Airway epithelial cell (primary cell): ENCODE measurements at places on chromosomes 1 and 21. TPM values are rescaled to one million over a fixed set of nuclear protein-coding genes. Genes with fewer than 3 reads are reported as not detected.

Gene TARBP1
- 10.7 and 17.4 TPM in 2 replicates for total RNA-seq

Gene LMX1A
- total RNA-seq: not detected in 2 replicates

Gene CLCA4
- 3.1 and 6.5 TPM in 2 replicates for total RNA-seq

Gene CFAP107
- not detected in 2 replicates for total RNA-seq

Gene STIL
- 5.4 and 8.7 TPM in 2 replicates for total RNA-seq

Gene ELF3
- total RNA-seq: 39.6 and 44.8 TPM in 2 replicates

Gene NUP210L
- not detected in 2 replicates for total RNA-seq

Gene LCE3B
- not detected in 2 replicates for total RNA-seq

Gene CA6
- total RNA-seq: not detected in 2 replicates

Gene OXCT2
- total RNA-seq: 1.1 and 1.2 TPM in 2 replicates

Gene CD84
- not detected in 2 replicates for total RNA-seq

Gene RHEX
- total RNA-seq: not detected in 2 replicates

Gene TMEM52
- 3.4 and 8.2 TPM in 2 replicates for total RNA-seq

Gene CASQ1
- not detected in 2 replicates for total RNA-seq

Gene CTSE
- total RNA-seq: 0.28 TPM in 1 of 2 replicates, not detected in the other
